ENCODE measurements at places on chromosomes 6 and 20.

GRCh38 chr20:51899674-51900073 is 97.4 kb upstream of the SALL4 start:
- DNase-seq, result no peak

DNA sequence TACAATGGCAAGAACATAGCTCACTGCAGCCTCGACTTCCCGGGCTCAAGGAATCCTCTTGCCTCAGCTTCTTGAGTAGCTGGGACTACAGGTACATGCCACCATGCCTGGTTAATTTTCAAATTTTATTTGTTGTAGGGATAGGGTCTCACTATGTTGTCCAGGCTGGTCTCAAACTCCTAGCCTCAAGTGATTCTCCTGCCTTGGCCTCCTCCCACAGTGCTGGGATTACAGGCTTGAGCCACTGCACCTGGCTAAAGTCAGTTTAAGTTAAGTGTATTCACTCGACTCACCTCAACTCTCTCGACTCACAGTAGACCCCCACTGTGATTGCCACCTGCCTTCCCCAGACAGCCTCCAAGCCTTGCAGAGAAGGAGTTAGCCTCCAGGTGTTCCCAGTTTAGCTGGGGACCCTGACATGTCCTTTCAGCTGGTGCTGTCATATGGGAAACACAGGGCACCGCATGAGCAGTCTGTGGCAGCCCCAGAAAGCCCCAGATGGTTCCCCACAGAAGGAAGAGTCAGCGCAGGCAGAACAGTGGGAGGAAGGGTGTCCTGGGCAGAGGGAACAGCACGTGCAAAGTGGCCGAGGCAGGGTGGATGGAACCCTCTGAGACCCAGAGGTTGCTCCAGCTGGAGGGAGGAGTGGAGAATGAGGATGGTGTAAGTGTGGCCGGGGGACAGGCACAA is 40.4 kb downstream of the CEBPB start:
- DNase-seq, result no peak

- no peak for DNase-seq
Measured at GRCh38 chr20:55417836-55418235, 587.5 kb downstream of the CBLN4 start.

GRCh38 chr20:18851629-18852028 is 38.0 kb downstream of the SCP2D1 start:
- DNase-seq, result no peak

DNA sequence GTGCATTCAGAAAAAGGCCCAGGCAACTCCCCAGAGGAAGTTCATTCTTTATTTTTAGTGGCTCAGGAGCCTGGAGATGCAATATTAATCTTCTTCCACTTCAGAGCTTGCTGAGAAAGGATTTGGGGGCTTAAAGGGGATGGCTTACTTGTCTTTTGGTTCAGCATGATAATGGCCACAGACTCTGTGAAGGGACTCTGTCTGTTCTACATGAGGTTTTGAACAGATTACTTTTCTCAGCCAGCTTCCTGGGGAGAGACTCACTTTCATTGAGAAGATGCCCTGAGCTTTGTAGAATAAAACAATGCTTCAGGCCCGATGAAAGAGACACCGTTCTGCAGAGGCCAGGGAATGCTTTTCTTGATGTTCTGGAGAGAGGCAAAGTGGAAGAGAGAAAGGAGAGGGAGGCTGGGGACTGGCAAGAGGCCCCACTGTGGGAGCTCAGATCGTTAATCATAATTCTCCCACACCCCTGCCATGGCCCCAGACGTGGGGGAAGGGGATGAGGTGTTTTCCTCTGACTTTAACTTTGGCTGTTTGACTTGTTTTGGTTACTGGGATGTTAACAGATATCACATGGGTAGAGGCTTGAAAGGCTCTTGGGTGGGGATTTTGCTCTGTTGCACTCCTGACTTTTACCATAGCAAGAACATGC is 19.1 kb downstream of the SCP2D1 start:
- DNase-seq, result no peak
